Activated CD4-positive, alpha-beta T cell treated with anti-CD3 and anti-CD28 coated beads, Interleukin-2, amount 50 U/mL, for 4 hours (primary cell): ENCODE measurements at places on chromosomes 12 and 14.

- DNase-seq, result no peak
These were observed 4.9 kb upstream of the VASH1 start for GRCh38 chr14:76756371-76756750.

- DNase-seq, result no peak
These were observed 132.0 kb downstream of the KICS2 start for GRCh38 chr12:64090047-64090446.

GRCh38 chr12:62717643-62718042 is 217.3 kb downstream of the PPM1H start:
- DNase-seq, result no peak

DNA sequence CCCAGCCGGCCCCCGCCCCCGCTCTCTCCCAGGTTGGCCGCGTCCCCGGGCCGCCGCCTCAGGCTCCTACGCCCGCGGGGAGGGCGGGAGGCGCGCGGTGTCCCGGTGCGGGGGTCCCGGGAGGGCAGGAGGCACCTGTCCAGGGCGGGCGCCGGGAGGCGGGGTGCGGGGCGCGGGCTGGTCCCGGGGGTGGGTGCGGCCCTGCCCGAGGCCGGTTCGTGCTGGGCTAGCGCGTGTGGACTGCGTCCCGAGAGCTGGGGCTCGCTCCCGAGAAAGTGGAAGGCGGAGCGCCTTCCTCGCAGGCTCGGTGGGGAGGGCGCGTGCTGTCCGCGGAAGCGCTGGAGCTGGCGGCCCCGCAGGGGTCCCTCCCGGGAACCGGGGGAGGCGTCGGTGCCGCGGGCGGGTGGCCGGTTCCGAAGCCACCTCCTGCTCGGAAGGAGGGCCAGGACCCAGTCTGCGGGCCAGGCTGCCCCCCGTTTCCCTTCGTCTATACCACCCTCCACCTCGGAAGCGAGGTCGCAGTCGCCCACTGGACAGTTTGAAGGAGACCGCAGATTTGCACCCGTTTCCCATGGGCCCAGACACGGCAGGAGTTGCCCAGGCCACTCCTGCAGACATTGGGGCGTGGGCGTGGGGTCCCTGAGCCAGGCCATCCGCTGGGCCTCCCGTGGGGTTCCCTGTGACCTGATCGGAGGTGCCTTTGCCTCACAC is 636 bp downstream of the ZFYVE21 start:
- no peak for DNase-seq
